Activated naive CD8-positive, alpha-beta T cell treated with anti-CD3 and anti-CD28 coated beads, Interleukin-2, amount 50 U/mL, for 24 hours (primary cell): ENCODE measurements at places on chromosomes 6 and 20.

DNA sequence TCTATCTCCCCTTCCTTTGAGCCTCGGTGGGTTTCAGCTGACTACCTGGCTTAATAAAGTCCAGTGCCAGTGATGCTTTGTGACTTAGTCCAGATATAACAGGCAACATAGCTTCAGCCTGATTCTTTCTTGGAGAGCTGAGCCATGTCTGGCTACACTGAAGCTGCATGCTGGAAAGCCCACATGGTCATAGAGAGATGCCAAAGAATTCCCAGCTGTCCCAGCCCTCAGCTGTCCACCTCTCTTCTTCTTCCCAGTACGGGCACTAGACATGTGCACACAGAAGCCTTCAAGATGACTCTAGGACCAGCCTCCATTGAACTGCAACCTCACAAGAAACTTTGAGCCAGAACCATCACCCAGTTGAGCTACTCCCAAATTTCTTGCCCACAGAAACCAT lies 154.1 kb upstream of the MYLIP start:
- DNase-seq, result no peak

- no peak for DNase-seq
Measured at GRCh38 chr6:2766767-2767656, 1.8 kb downstream of the WRNIP1 start.

DNA sequence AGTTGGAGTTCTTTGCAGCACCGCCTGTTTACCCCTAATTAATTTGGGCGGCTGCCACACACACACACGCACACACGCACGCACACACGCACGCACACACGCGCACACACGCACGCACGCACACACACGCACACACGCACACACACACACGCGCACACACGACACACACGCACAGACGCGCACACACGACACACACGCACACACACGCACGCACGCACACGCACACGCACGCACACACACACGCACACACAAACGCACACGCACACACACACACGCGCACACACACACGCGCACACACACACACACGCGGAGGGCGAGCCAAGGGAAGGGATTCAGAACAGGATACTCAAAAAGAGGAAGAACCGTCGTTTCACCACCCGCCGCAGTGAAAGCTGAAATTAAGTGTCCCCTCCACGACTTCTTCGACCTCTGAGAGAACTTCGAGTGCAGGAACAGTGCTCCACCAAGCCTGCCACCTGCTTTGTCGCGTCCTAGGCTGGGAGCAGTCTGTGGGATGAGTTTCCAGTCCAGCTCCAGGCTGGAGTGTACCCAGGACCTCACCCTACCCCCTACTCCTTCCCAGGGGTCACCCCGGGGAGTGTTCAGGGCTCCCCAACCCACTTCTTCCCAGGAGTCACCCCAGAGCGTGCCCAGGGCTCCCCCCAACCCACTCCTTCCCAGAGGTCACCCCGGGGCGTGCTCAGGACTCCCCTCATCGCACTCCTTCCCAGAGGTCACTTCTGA lies 1.1 kb downstream of the RNASET2 start:
- peak; percentile 26 for DNase-seq

- no peak for DNase-seq
Measured at GRCh38 chr20:25372584-25373336, 17.9 kb downstream of the ABHD12 start.

DNA sequence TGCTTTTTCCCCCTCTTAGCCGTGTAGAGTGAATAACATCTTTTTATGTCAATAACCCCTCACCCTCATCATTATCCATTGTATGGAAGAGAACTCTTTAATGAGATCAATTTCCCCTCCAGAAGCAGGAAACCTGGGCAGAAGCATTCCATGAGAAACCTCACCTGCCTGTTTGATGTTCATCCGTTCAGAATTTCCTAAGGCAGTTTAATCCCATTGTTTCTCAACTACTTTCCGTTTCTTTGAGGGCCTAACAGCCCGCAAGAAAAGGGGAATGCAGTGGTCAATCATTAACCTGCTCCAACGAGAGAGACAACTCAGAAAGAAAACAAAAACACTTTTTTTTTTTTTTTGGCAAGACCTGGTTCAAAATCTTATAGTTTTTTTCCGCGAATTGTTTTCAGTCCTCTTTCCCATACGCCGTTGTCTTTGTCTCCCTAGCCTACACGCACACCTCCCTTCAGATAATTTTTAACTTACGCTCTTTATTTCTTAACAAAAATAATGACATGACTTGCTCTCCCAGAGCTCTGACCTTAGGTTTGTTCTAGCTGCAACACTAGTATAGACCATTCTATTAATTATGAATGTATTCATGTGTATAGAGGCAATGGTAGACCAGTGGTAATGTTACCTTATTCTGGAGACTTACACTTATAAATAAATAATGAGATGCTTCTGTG lies 25.6 kb upstream of the ID4 start:
- no peak for DNase-seq

- no peak for DNase-seq
Measured at GRCh38 chr20:46630306-46630705, 21.0 kb downstream of the SLC13A3 start.

- no peak for DNase-seq
Measured at GRCh38 chr6:147207837-147208754, 3.9 kb downstream of the STXBP5 start.

- peak; percentile 66 for DNase-seq
Measured at GRCh38 chr6:11732036-11732631, 46.5 kb downstream of the ADTRP start.

DNA sequence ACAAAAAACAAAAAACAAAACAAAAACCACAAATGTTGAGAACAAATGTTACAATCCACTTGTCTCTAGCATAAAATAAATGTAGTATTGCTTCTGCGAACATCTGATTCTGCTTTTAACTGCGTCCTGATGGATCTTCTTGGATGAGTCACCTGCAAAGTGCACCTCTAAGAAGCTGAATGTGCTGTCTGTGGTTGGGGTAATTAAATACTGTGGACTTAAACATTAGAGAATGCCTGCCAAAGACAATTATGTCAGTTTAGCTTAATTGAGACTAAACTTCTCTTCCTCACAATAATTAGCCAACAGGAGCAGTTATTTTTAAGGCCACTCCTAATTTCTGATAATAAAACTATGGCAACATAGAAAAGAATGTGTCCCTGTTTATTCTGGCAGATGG lies 253.4 kb downstream of the PHACTR1 start:
- no peak for DNase-seq

GRCh38 chr20:50197463-50198179 lies 7.0 kb downstream of the CEBPB start:
- no peak for DNase-seq

GRCh38 chr6:2978923-2979322 lies 7.6 kb upstream of the SERPINB6 start:
- no peak for DNase-seq

DNA sequence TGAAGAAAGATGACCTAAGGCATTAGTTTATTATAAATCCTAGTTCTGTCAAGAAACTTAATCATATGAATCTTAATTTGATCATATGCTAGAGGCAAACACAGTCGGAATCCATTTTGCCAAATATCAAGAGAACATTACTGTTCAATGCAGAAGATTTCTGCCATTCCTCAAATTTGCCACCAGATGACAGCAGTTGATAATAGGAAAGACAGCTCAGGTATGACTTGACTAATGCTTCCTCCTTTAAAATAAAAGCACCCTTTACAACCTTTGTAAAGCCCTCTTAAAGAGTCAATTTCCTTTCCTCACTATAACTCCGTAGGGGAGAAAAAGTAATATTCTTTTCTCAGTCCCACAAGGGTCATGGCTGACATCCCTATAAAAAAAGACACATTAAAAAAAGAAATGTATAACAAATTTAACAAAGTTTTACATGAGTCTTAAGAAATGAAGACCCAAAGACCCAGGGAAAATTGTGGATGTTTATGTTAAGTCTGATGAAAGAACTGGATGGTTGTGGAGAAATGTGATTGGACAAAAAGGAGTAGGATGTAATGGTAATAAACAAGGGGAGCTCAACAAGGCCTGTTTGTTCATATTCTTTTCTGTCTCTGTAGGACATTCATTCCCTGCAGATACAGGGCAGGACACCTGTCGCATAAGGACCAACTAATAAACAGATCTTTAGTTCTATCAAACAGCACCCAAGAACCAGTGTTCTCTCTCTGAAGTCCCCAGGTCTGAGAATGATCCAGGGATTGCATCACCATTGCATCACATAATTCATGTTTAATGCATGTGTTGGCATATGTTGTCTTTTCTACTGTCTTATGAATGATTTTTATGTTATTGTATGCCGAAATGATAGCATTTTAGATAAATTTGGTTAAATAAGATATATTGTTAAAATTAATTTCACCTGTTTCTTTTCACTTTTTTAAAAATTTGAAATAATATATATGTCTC lies 23.0 kb upstream of the IL17A start:
- DNase-seq, result no peak
